ENCODE measurements at places on chromosomes 11 and 22.

- no peak for DNase-seq
Measured at GRCh38 chr22:49582181-49582580, 245.5 kb downstream of the BRD1 start.

DNA sequence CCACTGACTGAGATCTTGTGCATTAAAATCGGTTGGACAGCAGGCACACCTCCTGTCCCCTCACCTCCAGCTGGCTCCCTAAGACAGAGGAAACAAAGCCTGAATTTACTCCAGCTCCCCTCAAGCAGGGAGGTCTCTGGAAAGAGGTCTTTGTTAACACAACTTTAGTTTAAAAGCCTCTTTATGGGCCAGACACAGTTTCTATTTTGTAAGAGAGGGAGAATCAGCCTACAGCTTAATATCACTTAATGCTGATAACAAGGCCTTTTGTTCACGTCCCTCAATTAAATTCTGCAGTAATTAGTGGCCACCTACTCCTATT, 36.3 kb downstream of the PLEKHA7 start:
- DNase-seq, result no peak

DNA sequence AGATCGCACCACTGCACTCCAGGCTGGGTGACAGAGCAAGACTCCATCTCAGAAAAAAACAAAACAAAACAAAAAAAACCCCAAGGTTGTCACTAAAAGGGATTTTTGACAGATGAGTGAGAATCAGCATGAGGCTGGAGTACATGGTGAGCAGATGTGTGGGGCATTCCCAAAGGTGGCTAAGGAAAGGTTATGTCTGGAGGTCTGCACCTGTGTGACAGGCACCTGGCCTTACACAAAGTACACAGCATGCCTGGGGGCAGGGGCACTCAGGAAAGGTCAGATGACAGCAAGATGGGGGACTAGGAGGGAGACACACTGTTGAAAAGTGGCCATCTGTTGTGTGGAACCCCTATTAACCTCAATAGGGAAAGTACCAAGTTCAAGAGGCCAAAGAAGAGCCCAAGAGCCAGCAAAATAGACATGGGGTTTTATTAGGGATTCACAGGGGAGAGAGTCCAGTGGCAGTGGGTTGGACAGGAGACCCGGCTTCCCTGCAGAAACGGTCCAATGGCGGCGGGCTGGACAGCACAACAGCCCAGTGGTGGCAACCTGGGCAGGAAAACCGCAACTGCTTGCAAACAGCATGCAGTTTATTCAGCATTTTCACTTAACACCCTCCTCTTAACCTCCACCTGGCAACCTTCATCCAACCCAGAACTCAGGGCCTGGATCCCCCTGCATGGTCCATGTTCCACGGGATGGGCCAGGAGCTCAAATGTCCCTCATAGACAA, 101.1 kb downstream of the MICAL2 start:
- no peak for DNase-seq

DNA sequence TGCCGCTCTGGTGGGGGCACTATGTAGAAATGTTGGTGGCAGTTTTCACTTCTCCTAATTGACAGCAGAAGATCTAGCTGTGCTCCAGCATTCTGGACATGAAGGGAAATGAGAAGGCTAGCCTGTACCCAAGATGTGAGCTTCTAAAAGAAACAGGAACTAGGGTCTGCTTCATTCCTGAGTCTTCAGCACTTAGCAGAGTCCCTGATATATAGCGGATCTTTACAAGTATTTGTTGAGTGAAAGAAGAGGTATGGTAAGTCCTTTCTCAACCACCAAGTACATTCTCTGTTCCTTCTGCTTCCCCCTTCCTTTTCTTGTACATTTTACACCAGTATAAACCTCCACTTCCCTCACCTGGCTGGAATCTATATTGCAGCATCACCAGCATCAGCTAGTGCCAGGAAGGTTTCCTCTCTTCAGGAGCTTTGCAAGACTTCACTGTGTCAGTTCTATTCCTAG, 408.3 kb upstream of the CADM1 start:
- DNase-seq, result no peak

DNA sequence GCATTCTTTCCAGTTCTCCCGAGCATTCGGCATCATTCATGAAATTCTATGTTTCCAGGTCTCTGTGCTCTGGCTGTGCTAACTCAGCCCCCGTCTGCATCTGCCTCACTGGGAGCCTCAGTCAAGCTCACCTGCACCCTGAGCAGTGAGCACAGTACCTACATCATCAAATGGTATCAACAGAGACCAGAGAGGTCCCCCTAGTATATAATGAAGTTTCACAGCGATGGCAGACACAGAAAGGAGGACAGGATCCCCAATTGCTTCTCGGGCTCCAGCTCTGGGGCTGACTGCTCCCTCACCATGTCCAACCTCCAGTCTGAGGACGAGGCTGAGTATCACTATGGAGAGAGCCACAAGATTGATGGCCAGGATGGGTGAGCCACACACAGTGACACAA, 52.8 kb upstream of the IGLL5 start:
- no peak for DNase-seq

- DNase-seq, result no peak
Measured at GRCh38 chr11:72720047-72720446, 32.2 kb downstream of the ARAP1 start.

- no peak for DNase-seq
Measured at GRCh38 chr11:14577835-14578529, 57.8 kb upstream of the PSMA1 start.

- no peak for DNase-seq
Measured at GRCh38 chr22:43867839-43868635, 5.7 kb upstream of the SULT4A1 start.

GRCh38 chr22:32836280-32837123, 35.0 kb downstream of the TIMP3 start:
- DNase-seq, result peak; percentile 52

- no peak for DNase-seq
Measured at GRCh38 chr11:109697140-109697843, 275.3 kb downstream of the C11orf87 start.
